ENCODE measurements at places on chromosomes 2 and 18.

DNA sequence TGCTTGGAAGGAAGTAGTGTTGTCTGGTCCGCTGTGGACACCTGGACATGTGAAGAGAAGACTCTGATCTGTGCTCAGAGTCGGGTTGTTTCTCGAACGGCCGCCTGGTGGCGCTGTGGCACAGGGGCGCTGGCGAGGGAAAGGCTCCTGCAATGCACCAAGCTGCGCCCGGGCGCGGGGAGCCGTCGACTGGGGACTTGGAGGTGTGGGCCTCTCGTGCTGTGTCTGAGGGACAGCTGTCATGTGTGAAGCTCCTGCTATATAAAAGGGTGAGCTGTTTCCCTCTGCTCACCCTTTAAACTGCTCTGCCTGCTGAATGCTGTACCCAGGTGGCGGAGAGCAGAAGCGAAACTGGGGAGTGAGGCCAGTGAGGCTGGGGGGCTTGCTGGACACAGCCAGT, 44.0 kb downstream of the GNAL start:
- no peak for DNase-seq

DNA sequence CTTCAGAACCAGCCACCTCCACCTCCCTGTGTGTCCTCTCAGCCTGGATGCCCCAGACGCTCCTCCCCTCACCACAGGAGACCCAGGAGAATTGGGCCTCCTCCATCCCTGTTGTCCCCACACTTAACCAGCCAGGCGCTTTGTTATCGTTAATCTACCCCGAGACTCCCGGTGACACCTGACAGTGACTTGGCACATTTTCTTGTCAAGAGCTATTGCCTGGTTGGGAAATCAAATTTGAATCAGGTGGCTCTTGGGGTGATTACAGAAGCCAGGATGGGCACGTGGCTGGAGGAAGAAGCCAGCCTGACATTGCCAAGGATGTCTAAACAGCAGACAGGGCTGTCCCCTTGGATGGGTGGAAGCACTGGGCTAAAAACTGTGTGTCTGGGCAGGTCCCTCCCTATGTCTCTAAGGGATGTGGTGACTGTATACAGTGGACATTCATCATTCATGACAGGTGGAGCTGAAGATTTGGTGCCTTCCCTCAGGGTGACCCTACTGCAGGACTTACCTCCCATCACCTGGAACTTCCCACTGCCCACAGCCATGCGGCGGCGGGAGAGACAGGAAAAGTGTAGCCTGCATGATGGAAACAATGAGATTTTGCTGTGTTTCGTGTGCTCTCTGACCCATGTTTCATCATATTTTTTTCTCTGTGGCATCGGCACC, 157.2 kb upstream of the CAPN13 start:
- DNase-seq: no peak

GRCh38 chr18:74683573-74683972, 85.9 kb downstream of the ZNF407 start:
- no peak for DNase-seq

DNA sequence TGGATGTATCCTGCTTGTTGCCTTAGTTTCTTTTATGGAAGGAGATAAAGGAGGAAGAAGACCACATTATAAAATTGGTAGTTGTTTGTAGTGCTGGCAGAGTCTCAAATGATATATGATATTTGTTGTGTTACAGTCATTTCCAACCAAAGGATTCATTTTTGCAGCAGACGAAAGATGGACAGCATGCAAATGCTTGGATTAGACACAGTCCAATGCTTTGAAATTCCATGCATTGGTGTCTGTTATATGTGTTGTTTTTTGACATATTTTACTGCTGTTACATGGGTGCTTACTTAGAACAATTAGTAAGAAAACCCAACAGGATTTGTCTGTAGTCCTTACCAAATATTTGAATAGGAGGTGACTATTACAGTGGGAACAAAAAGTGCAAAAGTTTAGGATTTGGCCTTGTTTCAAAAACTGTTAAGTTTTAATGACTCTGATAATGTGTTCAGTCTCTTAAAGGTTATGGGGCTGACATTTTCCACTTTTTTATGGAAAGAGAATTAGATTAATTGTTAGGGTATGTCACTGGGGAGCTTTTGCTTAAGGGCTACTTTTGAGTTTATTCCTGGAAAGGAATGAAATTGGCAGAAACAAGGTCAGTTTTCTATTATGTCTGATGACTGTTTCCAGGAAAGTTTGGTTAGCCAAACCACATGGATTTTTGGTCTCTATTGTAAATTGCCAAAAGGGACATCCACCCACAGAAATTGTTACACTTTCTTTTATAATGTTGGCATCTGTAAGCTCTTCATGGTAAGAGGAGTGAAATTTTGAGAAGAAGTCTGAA, 229.4 kb upstream of the MMADHC start:
- no peak for DNase-seq

DNA sequence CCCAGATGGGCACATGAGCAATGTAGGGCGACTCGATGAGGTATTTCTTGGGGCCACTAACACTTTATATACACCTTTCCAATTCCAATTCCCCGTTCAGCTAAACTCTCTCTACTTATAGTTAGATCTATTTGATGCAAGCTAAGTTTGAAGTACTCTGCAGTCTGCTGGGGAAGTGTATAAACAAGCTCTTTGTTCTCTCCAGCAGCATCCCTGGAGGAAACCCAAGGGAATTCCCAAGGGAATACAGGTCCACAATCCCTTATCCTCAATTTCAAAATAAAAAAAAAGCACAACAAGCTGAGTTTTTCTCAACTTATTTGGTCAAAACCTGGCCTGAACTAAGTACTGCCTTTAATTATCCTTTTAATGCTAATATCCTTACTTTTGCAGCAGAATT, 433.3 kb downstream of the NBAS start:
- no peak for DNase-seq

DNA sequence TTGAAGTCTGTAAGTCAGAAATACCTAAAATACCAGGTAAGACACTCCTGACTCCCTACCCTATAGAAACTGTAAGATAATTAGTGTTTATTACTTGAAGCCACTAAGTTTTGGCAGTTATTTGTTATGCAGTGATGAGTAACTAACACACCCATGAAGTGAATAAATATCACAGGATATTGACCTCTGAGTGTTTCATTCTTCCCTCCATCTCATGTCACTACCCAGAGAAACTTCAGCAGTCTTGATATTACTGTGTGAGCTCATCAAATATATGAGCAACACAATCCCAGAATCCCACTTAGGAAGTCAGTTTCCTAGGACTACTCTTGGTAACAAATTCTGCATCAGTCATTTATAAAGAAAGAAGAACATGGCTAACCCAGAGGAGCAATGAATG, 529.7 kb downstream of the FBXO15 start:
- no peak for DNase-seq

GRCh38 chr18:11316546-11316945, 167.2 kb upstream of the PIEZO2 start:
- no peak for DNase-seq

DNA sequence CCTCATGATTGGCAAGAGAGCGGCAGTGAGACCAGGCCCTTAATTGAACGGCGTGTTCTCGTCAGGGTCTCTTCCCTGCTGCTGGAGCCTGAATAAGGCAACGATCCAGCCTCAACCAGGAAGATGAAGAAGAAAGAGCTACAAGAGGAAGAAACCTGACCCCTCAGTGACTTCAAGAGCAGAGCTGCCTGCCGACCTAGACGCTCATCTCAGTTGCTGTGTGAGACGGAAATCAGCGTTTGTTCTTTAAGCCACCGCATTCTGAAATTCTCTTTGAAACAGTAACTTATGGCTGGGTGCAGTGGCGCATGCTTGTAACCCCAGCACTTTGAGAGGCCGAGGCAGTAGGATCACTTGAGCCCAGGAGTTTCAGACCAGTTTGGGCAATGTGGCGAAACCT, 29.6 kb upstream of the KCNG3 start:
- no peak for DNase-seq

DNA sequence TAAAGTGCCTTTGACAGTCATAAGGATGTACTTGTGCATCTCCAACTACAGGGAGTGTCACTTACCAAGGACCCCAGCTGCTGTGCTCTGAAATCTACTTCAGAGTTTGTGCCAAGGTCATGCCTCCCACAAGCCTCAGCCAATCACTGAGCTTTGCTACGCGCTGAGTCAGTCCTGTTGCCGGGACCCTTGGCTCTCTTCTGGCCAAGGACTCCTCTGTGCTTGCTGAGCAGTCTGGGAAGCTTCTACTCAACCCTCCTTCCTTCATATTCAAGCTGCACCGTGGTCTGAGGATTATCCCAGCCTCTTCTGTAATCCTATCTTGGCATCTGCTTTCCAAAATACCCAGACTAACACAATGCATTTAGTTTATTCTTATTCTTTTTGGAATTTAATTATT, 398.9 kb upstream of the FANCL start:
- no peak for DNase-seq

- no peak for DNase-seq
These were observed 5.5 kb downstream of the SULT1C4 start for GRCh38 chr2:108383146-108383830.

GRCh38 chr2:236661762-236662110, 92.1 kb downstream of the ACKR3 start:
- no peak for DNase-seq

- DNase-seq: no peak
These were observed 1.3 kb downstream of the PTMA start for GRCh38 chr2:231709636-231709980.

GRCh38 chr2:180258041-180258537, 251.0 kb upstream of the CWC22 start:
- no peak for DNase-seq

- no peak for DNase-seq
These were observed 286.0 kb downstream of the ZEB2 start for GRCh38 chr2:144233733-144234541.

GRCh38 chr18:32439241-32439640, 31.4 kb downstream of the GAREM1 start:
- no peak for DNase-seq

DNA sequence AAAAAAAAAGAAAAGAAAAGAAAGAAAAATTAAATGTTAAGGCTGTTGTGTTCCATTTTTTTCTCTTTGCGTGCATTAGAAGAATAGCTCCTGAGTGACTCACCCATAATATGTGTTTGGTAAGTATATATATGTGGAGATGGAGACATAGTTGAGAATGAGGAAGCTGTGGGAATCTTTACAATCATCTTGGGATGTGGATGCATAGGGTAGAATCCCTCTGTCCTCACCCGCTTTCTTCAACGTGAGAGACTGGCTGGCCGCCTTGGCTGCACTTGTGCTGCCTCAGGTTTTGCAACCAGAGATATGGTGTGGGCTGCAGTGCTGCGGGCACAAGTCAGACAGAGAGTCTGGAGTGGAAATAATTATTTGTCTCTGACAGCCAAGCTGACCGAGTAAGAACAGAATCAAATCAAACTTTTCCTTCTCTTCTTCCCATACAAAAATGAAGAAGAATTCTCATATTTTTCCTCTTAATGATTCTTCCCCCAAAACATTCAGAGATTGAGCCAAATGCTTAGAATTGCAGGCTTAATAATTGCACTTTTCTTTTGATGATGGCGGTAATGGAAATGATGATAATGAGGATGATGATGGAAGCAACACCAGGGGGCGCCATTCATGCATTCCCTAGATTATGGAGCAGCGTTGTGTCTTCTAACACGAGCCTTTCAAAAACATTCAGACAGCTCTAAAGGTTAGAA, 48.5 kb downstream of the SERPINB7 start:
- no peak for DNase-seq

GRCh38 chr18:30177056-30177455, 865.5 kb downstream of the DSC3 start:
- no peak for DNase-seq

DNA sequence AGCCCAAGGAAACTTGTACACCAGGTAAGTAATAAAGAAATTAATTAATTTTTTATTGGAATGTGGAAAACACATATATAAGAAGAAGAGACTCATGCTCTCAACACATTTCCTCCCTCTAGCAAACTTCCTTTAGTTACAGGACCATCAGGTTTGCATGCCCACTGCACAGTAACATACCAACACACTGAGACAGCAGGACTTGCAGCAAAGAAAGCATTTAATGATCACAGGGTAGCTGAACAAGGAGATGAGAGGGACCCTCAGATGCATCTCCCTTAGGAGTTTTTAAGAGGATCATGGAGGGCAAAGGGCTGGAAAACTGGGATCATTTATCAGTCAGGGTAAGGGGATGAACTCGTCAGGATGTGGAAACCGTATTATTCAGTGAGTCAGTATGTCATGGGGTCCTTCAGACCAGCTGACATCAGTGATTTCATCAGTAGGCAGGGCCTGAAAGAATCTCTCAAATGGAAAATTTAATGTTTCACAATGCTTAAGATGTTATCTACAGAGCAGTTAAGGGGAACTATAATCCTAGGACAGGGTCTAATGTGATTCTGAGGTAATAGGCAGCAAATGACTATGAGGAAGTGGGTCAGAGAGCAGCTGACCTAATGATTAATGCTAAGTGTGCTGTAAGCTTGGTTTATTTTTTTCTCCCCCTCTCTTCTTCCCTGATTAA, 193.8 kb upstream of the RND3 start:
- DNase-seq: no peak

DNA sequence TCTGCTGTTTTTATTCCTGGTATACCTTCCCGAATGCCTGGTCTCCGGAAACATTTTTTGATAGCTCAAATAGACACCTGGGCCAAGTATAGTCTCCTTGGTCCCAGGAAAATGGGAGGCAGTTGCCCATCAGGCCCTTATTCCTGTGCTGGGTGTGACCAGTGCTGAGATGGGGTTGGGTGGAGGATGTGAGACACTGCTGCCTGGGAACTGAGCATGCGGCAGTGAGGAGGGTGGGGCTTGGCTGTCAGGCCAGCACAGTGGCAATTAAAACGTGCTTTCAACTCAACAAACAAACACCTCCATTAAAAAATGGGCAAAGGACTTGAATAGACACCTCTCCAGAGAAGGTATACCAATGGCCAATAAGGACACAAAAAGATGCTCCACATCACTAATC, 12.5 kb downstream of the KLHL29 start:
- DNase-seq: no peak

- DNase-seq: no peak
These were observed 299.1 kb downstream of the PAX3 start for GRCh38 chr2:221999717-222000116.

- no peak for DNase-seq
These were observed 169.4 kb downstream of the LDLRAD4 start for GRCh38 chr18:13387855-13388548.
